ENCODE measurements at places on chromosomes 11 and 22.
A peak's percentile ranks its signal among the peaks of the same experiment; 100 is the strongest.

DNA sequence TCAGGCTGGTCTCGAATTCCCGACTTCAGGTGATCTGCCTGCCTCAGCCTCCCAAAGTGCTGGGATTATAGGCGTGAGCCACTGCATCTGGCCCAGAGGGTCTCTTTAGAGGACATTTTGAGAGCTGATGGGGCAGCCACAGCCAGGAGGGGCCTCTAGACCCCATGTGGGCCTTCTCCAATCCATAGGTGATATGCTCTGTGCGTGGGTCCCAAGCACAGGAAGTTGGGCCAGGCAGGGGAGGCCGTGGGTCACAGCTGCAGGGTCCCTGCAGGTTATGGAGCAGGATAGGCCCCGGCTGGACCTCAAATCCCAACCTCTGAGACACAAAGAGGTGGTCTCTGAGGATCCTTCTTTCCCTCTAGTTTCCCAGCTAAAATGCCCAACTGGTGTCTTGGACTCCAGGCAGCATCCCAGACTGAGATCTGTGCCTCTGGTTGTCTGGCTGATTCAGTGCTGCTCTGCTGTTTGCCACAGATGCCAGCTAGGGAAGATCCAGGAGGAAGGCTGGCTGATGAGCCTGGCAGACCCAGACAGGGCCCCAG lies 1.5 kb downstream of the LRRC75B start:
- DNase-seq: no peak

- peak; percentile 89 for DNase-seq
These were observed 1.8 kb downstream of the CDC42EP2 start for GRCh38 chr11:65316227-65317024.

- peak; percentile 98 for DNase-seq
These were observed 678 bp upstream of the ZFP91 start for GRCh38 chr11:58578136-58578634.

DNA sequence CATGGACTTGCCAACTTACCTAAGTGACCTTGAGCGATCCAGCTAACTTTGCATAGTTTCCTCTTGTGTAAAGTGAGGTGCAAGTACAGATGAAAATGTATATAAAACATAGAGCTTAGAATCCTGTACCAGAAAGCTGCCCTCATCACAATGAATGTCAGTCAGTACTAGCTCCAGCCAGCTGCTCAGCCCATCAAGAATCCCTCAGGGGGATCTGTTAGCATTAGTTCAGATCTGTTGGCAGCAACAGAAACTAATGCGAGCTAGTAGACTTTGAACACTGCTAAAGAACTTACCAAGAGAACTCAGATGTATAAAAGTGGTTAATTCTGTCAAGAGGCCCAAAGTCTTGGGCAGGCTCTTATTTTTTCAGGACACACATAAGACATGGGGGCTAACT lies 6.3 kb upstream of the C11orf91 start:
- no peak for DNase-seq

- no peak for DNase-seq
These were observed 248.1 kb downstream of the DLG2 start for GRCh38 chr11:85379066-85379465.

- DNase-seq: no peak
These were observed 203.2 kb downstream of the CSNK2A3 start for GRCh38 chr11:11149671-11150459.

DNA sequence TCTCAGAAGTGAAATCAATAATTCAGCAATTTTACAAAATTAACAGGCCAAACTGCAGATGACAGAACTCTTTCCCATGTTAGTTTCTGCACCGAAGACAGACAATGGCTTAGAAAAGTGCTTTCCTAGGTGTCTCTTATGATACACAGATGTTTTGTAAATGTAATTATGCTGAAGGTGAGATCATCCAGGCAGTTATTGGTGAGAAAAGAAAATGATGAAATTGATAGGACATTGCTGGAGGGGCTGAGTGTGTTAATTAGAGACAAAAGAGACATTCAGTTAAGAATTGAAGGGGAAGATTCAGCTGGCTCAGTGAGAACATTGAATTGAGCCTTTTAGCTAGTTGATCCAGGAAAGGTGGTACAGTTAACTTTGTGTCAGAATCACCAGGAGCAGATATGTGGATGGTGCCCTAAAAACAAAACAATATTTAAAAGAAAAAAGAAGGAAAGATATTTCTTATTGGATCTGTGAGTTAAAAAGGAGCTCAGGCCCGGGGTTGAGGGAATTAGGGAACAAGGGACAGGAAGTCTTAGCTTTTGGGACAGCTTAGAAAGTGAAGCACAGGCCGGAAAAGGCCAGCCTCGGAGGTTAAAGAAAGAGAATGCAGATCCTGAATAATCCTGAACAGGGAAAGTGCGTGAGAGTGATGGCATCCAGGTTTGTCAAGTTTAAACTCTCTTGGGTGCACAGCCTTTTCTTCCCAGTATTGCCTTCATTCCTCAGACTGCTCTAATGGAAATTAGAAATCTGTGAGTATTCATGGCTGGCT lies 16.9 kb downstream of the ARHGAP42 start:
- DNase-seq: no peak

GRCh38 chr22:42938449-42938848 lies 76.5 kb downstream of the PACSIN2 start:
- DNase-seq: no peak

- peak; percentile 19 for DNase-seq
These were observed 32.5 kb upstream of the ATXN10 start for GRCh38 chr22:45638834-45639746.

- DNase-seq: no peak
These were observed 24.6 kb downstream of the CTTN start for GRCh38 chr11:70422692-70423522.

GRCh38 chr22:32457031-32457430 lies 7.2 kb downstream of the BPIFC start:
- no peak for DNase-seq

DNA sequence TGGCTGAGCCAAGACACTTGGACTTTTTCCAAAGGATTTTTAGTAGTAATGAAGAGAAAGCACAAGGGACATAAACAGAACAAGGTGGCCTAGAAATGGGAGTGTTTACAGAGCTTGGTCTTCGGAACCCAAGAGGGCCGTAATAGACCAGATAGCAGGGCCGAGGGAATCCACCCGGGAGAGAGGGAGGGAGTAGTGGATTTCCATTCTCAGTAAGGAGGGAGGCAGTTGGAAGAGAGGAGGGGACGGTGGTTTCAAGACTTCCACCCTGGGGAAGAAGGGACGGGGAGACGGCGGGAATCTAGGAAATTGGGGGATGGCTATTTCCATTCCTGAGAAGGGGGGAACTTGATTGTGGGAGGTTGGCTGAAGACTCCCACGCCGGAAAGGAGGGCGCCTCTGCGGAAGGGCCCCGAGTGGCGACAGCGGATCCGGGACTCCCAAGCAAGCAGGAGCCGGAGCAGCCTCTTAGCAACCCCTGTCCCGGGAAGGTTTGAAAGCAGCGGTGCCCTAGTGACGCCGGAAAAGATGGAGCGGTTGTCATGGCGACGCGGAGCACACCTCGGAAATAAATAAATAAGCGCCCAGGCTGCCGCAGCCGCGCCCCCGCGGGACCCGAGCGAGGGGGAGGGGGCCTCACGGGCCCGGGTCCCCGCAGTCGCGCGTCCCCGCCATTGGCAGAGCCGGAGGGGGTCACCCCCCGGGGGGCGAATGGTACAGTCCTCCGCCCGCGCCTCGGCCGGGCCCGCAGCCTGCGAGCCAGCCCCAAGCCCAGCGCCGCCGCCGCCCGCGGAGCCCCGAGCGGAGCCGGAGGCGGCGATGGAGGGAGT lies 31.6 kb downstream of the EIF3F start:
- peak; percentile 70 for DNase-seq

DNA sequence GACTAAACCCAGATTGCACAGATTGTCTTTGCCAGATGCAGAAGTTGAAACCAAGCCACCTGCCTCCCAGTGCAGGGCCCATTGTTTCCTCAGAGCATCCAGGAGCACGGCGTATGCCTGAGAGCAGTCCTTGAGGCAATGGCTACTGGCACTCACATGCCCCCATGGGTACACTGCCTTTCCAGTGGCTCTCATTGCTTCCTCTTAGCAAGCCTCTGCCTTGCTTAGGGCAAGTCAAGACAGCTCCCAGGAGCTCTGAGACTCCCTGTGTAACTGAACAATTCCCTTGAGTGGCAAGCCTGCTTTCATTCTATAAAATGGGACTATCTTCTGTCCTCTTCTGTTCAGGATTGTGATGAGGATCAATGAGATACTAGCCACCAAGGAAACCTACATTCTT lies 4.1 kb downstream of the SYTL2 start:
- no peak for DNase-seq

- DNase-seq: no peak
These were observed 13.5 kb downstream of the MYEOV start for GRCh38 chr11:69307421-69307820.

DNA sequence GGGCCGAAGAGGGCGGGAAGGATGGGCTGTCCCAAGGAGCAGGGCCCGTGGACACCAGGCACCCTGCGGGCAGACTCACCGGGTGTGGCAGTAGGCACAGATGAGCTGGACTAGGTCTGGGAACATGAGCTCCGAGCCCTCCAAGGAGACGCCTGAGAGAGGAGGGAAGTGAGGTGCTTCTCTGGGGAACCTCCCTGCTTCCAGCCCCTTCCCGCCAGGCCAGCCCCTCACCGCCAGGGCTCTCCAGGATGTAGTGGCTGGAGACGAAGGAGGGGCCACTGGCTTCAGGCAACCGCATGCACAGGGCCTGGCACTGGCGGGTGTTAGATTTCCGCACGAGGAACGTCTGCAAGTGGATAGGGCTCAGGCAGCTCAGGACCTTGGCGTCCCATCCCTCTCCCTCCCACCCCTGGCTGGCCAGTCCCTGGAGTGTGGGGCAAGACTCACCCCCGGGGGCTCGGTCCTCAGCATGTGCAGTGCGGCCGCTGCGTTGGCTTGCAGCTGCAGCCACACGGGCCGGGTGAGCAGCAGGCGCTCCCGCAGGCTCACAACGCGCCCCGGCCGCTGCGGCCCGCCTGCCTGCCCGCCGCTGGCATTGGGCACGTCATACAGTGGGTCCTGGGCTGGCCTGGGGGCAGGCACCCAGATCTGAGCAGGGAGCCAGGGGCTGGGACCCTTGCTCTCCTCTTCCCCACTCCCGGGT lies 552 bp downstream of the RIN1 start:
- peak; percentile 69 for DNase-seq

DNA sequence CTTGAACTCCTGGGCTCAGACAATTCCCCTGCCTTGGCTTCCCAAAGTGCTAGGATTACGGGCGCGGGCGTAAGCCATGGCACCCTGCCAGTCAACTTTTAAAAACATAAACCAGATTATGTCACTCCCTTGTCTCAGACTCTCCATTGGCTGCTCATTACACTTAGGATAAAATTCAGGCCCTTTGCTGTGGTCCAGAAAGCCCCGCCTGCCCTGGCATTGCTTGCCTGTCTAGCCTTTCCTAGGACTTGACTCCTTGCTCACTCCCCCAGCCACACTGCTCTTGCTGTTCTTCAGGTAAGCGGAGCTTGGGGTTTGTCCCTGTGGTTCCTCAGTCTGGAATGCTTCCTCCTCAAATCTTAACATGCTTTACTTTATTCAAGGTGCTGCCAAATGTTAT lies 30.5 kb downstream of the DIXDC1 start:
- no peak for DNase-seq

GRCh38 chr22:28297504-28297903 lies 378.4 kb upstream of the PITPNB start:
- DNase-seq: no peak

DNA sequence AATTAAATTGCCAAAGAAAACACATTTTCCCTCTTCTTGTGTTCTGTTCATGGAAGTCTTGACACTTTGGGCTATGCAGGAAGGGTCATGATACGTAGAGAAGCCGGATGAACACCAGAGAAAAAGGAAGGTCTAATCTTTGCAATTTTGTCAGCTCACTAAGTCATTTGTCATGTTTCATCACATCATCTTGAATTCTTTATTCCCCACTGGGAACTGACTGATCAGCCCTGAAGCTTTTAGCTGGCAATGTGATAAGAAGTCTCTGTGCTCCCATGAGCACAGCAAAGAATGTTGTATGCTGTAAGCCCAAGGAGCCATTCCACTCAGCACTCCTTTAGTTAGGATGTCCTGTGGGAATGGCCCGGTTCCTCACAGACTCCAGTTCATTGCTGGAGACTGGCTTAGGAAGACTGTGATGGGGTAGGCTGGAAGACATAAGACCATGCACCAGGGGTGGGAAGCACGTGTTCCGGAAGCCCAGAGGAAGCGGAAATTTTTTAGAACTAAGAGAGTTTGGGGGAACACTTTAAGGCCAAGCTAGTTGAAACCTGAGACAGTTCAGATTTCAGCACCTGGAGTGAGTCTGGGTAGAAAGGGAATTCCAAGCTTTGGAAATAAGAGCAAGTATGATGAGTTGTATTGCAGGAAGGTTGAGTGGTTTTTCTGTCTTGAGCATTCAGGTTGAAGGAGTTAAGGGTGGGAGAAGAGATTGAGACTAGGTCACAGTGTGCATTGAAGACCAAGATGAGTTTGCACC lies 306.7 kb upstream of the MTNR1B start:
- DNase-seq: peak; percentile 80

GRCh38 chr22:24696551-24697001 lies 77.9 kb downstream of the PIWIL3 start:
- DNase-seq: no peak

DNA sequence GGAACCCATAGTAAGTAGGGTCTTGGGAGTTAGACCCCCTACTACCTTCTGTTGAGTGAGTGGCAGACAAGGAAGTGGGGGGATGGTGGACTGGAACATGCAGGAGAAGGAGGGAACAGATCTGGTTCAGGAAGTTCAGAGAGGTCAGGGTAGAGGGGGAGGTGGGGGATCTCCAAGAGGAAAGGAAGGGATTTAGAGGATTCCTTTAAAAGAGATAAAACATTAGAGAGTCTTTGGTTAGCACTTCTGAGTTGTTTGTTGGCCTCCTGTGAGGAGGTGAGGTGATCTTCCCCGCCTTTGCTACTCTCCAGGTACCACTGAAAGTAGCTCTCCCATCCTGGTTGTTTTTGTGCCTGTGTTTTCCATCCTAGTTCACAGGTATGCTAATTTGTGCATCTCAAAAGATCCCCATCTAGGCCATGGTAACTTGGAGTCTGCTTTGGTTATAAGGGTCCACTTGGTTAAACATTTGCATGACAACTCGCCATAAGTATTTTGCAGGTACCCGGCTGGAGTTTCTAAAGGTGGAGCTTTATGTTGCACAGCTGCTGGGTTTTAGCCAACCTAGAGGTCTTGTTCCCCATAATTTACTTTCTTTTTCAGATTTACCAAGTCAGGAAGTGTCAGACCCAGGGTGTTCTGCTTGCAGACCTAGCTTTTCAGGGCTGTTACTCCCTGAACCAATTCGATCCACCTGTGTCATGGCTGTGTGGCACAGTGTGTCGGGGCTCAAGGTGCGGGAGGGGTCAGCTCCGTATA lies 79.3 kb upstream of the SORL1 start:
- no peak for DNase-seq

DNA sequence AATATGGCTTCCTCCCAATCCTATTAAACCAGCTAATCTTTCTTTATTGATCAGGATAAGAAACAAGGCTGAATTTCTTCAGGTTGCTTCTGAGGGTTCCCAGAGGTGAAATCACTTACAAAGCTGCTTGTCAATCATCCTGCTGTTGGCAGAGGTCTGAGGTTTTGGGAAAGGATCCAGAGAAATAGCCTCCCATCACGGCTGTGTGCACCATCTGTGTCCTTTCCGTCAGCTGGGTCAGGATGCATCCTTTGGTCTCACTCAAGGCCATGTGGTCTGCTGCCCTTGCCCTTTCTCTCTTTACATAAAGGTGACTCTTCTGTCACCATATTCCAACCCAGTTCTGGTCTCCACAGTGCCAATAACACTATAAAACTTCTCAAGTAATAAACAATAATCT lies 113.4 kb upstream of the TEAD1 start:
- DNase-seq: no peak

- no peak for DNase-seq
These were observed 171.3 kb downstream of the WNT11 start for GRCh38 chr11:76035020-76035419.

Data from fibroblast of skin of back (primary cell).